ENCODE measurements at places on chromosomes 1 and 21. TPM values are rescaled to one million over a fixed set of nuclear protein-coding genes. Genes with fewer than 3 reads are reported as not detected.

Gene TRIM17
- 40.4 TPM for total RNA-seq

Gene IL12RB2
- 4.3 TPM for total RNA-seq

Gene ATF6
- total RNA-seq, result 26.0 TPM

Gene FAM131C
- total RNA-seq, result 6.3 TPM

Gene UBXN10
- 12.5 TPM for total RNA-seq

Gene CD34
- total RNA-seq, result 7.1 TPM

DNA sequence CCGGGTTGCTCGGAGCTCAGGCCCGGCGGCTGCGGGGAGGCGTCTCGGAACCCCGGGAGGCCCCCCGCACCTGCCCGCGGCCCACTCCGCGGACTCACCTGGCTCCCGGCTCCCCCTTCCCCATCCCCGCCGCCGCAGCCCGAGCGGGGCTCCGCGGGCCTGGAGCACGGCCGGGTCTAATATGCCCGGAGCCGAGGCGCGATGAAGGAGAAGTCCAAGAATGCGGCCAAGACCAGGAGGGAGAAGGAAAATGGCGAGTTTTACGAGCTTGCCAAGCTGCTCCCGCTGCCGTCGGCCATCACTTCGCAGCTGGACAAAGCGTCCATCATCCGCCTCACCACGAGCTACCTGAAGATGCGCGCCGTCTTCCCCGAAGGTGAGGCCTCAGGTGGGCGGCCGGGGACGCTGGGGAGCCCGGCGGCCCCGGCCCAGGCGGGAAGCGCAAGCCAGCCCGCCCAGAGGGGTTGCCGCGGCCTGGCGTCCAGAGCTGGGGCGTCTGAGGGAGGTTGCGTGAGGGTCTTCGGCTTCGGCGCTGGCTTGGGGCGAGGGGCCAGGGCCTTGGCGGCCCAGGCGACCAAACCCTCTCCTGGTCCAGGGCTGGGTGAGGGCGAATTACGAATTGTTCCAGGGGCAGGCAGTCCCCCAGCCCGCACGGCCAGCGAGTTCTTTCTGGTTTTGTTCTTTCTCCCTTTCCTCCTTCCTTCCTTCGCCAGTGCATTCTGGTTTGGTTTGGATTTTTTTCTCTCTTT is 805 bp downstream of the SIM2 start:
- DNase-seq, result no peak

GRCh38 chr1:178692564-178693327 is 32.3 kb upstream of the RALGPS2 start:
- no peak for DNase-seq

DNA sequence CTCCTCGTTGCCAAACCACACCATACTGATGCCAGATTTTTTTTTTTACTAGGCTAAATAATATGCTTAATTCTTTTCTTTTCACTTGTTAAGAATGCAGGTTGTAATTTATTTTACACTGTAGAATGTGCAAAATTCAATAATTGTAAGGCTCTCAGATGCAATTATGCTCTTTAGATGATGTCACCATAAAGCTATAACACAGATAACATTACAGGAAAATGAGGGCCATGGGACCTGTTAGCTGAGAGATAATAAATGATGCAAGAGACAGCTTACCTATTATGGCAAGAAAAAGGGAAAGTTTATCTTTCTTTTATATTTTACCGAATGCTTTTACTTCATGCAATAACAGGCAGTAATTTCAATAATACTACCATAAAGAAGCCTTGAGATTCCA is 35.4 kb downstream of the CHRM3 start:
- DNase-seq, result no peak

DNA sequence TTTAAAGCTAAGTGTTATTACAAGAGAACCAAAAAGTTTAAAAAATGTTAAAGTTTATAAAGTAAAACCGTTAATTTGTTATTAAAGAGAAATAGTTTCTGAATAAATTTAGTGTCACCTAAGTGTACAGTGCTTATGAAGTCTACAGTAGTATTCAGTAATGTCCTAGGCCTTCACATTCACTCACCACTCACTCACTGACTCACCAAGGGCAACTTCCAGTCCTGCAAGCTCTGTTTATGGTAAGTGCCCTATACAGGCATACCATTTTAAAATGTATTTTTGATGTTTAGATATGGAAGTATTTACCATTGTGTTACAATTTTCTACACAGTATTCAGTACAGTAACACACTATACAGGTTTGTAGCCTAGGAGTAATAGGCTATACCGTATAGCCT is 60.1 kb upstream of the GCLM start:
- no peak for DNase-seq

- DNase-seq, result no peak
These were observed 588.3 kb downstream of the NPHP4 start for GRCh38 chr1:5403935-5404334.

GRCh38 chr1:41359211-41360073 is 1.8 kb upstream of the FOXO6 start:
- DNase-seq, result no peak

- no peak for DNase-seq
These were observed 898 bp upstream of the TMEM200B start for GRCh38 chr1:29124366-29125236.

DNA sequence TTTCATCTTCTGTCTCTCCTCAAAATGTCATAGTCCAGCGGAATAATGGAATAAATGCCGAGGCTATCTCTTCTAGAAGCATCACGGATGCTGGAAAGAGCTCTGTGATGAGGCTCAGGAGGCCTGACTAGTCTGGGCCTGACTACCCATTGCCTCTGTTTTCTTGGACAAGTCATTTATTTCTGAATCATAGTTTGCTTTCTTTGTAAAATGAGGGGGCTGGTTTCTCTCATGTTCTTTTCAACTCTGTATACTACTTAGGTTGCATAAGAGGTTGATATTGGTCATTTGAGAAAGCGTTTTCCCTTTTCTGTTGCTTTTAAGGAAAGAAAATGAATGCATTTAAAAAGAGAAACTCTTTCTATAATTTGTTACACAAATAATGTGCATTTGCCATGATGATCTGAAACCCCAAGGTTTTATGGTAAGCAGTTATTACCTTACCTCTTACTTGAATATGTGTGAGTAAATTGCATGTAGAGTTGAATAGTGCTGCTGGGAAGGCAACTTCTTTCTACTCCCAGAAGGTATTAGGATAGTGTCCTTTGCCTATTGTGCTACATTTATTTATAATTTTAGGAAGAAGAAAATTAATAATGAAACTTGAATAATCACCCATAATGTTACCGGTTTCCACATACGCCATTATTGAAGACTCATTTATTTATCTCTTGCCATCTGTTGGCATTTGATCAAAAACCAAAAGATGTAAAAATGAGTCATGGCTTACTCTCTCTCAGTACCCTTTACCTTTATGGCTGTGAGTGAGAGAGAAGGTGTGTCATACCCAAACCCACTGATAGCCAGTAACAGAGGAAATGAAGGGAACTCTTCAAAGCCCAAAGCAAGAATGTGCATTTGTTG is 179.1 kb downstream of the FASLG start:
- DNase-seq, result no peak
